CD14-positive monocyte (primary cell): ENCODE measurements at places on chromosomes 3 and 15.
A peak's percentile ranks its signal among the peaks of the same experiment; 100 is the strongest.

DNA sequence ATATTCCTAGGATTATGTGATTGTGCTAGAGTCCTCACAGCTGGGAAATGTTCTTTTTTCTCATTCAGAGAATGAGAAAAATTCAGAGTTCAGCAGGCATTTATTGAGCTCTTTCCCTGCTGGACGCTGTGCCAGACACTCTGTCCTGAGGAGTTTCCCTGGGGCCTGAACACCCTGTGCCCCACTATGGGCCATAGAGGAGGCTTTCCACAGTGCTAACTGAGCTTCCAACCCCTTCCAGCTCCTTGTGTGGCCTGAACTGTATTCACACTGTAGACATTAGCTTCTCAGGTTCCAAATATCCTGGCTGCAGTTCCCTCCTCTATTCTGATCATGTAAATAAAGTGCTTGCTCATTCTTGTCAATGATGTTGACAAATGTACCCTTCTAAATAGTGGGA, 10.0 kb downstream of the ABHD2 start:
- H3K27me3 ChIP-seq, result no peaks in the 10 kb centered on the region
- H3K4me3 ChIP-seq, result no peak overlapping the region
- H3K4me1 ChIP-seq, result peaks cover 27% of the 10 kb centered on the region
- DNase-seq, result no peak
- H3K27ac ChIP-seq, result no peak overlapping the region

DNA sequence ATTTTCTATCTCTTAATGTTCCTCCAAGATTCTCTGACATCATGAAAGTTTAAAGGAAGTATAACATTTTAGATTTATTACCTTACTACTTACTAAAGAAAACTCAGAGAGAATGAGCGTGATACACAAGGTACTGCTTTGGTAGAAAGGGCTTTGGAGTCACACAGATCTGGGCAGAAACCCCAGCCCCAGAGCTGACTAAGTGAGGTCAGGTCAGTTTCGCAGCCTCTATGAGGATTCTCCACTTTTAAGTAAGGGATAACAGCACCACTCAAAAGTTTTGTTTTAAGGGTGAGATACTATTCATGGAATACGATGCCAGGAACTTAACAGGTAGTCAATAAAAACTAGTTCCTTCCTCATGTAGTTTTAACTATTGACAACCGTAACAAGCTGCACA, 76.1 kb downstream of the CLDN11 start:
- DNase-seq, result no peak
- no peak overlapping the region for H3K27ac ChIP-seq
- H3K36me3 ChIP-seq, result no peaks in the 10 kb centered on the region
- H3K27me3 ChIP-seq, result no peaks in the 10 kb centered on the region
- H3K4me1 ChIP-seq, result no peaks in the 10 kb centered on the region

DNA sequence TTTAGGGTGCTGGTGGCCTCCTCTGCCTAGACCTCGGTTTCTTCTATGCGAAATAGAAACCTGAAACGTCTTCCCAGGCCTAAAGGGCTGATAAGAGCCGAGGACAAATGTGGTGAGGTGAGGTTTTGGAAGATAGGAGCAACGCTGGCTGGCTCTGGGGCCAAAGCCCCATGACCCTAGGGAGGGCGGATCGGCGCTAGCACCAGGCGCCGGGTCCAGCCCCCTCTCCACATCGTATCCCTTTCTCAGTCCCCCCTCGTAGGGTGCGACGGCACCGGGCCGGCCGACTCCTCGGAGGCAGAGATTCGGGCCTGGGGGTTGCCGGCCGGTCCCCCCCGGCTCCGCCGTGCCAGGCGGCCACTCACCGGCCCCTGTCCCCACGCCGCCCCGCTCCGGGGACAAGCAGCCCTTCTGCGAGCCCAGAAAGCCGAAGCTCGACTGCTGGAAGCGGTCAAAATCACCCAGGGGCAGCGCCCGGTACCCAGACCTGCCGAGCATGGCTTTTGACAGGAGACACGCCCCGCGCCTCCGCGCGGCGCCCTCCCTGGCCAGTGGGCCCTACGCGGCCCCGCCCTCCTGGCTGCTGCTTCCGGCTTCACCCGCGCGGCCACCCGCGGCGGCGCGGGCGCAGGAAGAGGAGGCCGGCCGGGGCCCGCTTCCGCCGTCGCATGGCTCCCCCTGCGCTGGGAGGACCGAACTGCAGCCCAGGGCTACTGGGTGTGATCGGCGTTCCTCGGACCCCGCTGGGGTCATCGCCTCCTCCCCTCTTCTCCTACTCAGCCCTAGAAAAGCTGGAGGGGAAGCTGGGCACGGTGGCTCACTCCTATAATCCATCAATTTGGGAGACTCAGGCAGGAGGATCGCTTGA, at the start of gene STOML1:
Gene STOML1 (minus strand): TSS at position 570 of the 868 bp plus-strand sequence. CDS start 72 bp downstream, at position 498.
- no peaks in the 10 kb centered on the region for H3K36me3 ChIP-seq
- no peak within 1 kb of the TSS for H3K27ac ChIP-seq
- peaks cover 52% of the 10 kb centered on the region for H3K4me1 ChIP-seq
- H3K4me3 ChIP-seq, result peak within 1 kb of the TSS; percentile 91
- H3K27me3 ChIP-seq, result no peaks in the 10 kb centered on the region

DNA sequence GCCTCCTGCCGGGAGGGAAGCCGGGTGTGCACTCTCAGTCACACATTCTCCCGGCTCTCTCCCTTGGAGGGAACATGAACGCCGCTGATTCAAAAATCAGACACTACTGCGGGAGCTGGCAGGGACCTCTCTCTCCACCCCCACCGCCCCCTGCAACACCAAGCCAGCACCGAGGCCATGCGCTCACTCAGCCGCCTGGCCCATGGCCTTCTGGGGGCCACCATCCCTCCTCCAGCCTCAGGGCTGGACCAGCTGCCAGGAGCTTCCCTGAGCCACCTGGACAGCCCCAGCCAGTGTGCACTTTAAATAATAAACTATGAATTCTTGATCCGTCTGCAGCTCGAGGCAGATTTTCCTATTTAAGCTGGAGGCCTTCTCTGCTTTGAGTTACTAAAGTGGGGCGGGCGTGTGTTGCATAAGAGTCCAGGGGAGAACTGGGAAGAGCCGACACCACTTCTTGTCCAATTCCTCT, 30.6 kb downstream of the ADAMTS17 start:
- H3K27me3 ChIP-seq, result no peaks in the 10 kb centered on the region
- no peaks in the 10 kb centered on the region for H3K36me3 ChIP-seq
- no peak overlapping the region for H3K4me3 ChIP-seq
- H3K4me1 ChIP-seq, result no peaks in the 10 kb centered on the region
- H3K27ac ChIP-seq, result no peak overlapping the region
- DNase-seq, result no peak

- no peak overlapping the region for H3K4me3 ChIP-seq
- H3K27me3 ChIP-seq, result no peaks in the 10 kb centered on the region
- H3K36me3 ChIP-seq, result peaks cover 52% of the 10 kb centered on the region
- no peak for DNase-seq
- no peak overlapping the region for H3K27ac ChIP-seq
- H3K4me1 ChIP-seq, result no peaks in the 10 kb centered on the region
These were observed 17.1 kb downstream of the TPM1 start for GRCh38 chr15:63059573-63060216.

DNA sequence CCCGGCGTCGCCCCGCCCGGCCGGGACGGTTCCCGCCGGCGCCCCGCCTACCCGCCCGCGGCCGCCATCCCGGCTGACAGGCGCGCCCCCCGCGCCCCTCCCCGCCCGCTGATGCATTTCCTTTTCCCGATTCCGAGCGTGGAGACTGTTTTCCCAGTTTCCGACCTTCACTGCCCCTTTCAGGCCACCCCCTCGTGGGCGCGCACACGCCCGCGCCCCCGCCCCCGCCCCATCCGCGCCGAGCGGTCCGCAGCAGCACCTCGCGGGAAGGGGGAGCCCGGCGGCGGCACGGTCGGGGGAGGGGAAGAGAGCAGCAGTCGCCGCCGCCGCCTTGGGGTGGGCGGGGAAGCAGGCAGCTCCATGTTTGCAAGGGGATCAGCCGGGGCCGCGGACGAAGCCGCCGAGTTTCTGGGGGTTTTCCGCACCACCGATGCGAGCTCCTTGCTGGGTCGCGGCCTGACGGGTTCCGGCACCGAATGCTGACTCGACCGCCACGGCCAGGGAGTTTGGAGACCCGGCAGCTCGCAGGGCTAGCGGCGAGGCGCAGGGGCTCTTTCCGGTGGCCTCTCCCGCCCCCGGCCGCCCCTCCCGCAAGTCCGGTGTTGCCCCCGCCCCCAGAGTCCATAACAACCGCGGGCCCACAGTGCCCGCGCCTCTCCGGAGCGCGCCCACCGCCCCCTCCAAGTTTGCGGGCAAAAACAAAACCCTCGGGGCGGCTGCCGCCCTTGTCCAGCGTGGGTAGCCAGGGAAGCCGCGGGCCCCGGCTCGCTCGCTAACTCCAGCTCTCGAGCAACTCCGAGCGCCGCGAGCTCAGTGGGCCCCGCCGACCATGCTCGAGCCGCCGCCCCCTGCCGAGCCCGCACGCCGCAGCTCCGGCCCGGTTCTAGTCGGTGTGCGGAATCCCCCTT, 3.2 kb upstream of the SIN3A start:
- H3K4me1 ChIP-seq, result peaks cover 33% of the 10 kb centered on the region
- H3K27me3 ChIP-seq, result no peaks in the 10 kb centered on the region
- peak overlapping the region; percentile 95 for H3K4me3 ChIP-seq
- peak overlapping the region; percentile 90 for H3K27ac ChIP-seq
- no peaks in the 10 kb centered on the region for H3K36me3 ChIP-seq
- no peak for DNase-seq

DNA sequence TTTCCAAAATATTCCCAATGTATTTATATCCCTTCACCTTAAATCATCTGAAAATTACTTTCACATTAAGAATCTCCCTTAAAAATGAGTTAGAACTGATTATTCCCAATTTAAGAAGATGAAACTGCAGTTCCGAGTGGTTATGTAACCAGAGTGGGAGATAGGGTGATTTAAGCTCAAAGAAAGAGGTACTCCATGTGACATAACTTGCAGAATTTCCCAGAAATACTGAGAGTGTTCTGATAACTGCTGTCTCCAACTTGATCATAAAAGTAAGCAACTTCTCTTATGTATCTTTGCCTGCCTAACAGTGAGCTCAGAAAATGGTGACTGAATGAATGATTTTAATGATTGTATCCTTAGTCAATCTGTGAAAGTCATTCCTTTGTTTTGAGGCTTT, 32.3 kb downstream of the ARRDC4 start:
- no peaks in the 10 kb centered on the region for H3K27me3 ChIP-seq
- DNase-seq, result no peak
- H3K4me3 ChIP-seq, result no peak overlapping the region
- H3K36me3 ChIP-seq, result no peaks in the 10 kb centered on the region
- peaks cover 14% of the 10 kb centered on the region for H3K4me1 ChIP-seq

GRCh38 chr3:13072239-13072599, 1.0 kb downstream of the IQSEC1 start:
- H3K4me1 ChIP-seq, result peaks cover 50% of the 10 kb centered on the region
- H3K36me3 ChIP-seq, result no peaks in the 10 kb centered on the region
- H3K27me3 ChIP-seq, result peaks cover 15% of the 10 kb centered on the region
- H3K4me3 ChIP-seq, result no peak overlapping the region
- no peak overlapping the region for H3K27ac ChIP-seq

- H3K27me3 ChIP-seq, result no peaks in the 10 kb centered on the region
- H3K36me3 ChIP-seq, result no peaks in the 10 kb centered on the region
- H3K4me1 ChIP-seq, result no peaks in the 10 kb centered on the region
- no peak overlapping the region for H3K27ac ChIP-seq
These were observed 113.9 kb downstream of the TLE3 start for GRCh38 chr15:69983696-69984265.

DNA sequence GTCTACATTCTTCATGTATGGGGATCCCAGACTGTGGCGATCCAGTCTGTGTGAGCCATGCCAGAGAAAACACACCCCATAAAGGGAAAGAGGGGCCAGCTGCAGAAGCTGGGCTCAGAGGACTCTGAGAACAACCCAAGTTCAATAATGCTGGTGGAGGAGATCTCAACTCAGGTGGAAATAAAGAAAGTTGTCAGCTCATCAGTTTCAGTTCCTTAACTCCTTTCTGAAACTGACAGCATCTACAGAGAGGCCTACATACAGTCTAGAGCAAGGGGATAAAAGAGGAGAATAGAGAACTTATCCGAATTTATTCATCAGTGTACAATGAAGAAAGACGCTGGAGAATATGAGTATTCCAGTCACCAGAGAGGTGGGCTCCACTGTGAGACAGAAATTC, 77.0 kb downstream of the NTRK3 start:
- no peak for DNase-seq
- H3K4me3 ChIP-seq, result no peak overlapping the region
- H3K27ac ChIP-seq, result no peak overlapping the region

DNA sequence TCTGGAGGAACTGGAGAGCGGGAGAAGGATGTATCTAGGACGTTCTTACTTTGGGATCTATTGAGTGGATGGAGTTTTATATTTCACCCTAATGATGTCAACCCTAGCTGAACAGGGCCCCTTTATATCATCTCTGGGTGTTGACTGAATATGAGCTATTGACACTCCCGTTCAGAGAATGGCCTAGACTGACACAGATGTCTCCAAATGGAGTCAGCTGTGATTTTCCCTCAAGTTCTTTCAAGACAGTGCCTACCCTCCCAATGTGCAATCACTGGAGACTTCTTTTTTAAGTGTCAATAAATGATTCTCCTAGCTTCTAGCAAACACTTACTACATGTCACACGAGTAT, 63.8 kb downstream of the FRMD4B start:
- no peak for DNase-seq
- H3K36me3 ChIP-seq, result no peaks in the 10 kb centered on the region
- peaks cover 52% of the 10 kb centered on the region for H3K4me1 ChIP-seq
- no peak overlapping the region for H3K27ac ChIP-seq

DNA sequence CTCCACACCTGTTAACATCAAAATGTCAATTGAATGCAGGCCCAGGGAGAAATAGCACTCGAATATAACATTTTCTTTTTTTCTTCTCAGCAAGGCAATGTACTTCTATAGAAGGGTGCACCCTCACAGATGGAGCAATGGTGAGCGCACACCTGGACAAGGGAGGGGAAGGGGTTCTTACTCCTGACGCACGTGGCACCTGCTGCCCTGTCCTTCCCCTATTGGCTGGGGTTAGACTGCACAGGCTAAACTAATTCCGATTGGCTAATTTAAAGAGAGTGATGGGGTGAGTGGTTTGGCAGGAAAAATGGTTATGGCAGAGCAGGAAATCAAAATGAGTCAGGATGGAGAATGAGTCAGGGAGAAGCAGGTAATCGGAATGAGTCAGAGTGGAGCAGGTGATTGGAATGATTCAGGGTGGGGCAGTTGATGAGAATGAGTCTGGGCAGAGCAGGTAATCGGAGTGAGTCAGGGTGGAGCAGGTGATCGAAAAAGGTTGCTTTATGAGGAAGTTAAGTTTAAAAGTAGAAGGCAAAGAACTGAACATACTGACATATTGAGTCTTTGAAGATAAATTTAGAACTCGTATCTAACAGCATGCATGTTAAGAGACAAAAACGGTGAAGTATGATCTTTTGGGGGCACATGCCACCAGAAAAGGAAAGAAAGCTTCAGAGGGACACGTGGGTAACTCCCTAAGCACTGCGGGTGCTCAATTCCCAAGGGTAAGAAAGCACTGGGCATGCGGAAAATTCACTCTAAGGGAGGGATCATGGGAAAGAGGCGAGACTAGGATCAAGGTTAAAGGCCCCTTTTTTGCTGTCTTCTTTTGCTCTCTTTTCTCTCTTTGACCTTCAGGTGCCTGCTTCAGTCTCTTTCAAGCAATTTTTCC, 72.9 kb upstream of the GALNT15 start:
- no peak overlapping the region for H3K27ac ChIP-seq
- H3K36me3 ChIP-seq, result no peaks in the 10 kb centered on the region
- no peaks in the 10 kb centered on the region for H3K27me3 ChIP-seq
- H3K4me1 ChIP-seq, result no peaks in the 10 kb centered on the region
- no peak for DNase-seq

- H3K27ac ChIP-seq, result no peak overlapping the region
- peaks cover 74% of the 10 kb centered on the region for H3K4me1 ChIP-seq
- no peaks in the 10 kb centered on the region for H3K27me3 ChIP-seq
- H3K36me3 ChIP-seq, result peaks cover 9% of the 10 kb centered on the region
These were observed 2.0 kb downstream of the BHLHE40 start for GRCh38 chr3:4981294-4981664.

GRCh38 chr15:65424683-65425082, 1.9 kb upstream of the IGDCC4 start:
- DNase-seq, result no peak
- H3K27ac ChIP-seq, result no peak overlapping the region
- H3K4me1 ChIP-seq, result peaks cover 14% of the 10 kb centered on the region
